ENCODE measurements at places on chromosomes 2 and 18.

DNA sequence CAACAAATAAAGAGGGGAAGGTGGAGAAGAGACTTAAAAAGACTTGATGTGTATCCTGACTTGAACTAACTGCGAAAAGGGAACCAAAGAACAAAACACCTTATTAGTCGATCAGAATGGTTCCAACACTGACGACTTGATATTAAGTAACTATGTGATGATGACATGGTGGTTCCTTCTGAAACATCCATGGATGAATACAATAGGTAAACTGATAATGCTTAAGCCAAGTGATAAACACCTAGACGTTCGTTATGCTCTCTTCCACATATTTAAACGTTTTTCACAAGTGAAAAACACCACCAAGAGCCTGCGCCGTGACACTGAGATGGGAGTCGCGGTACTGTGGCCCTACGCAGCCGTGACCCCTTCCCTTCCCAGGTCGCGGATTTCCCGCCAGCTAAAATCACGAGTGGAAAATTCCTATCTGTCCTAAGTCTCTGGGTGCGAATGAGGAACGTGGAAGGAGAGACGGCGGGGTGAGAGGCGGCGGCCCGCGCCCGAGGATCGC, 797 bp downstream of the TTC32 start:
- peak; percentile 44 for DNase-seq

- DNase-seq = no peak
Measured at GRCh38 chr2:60359569-60359968, 193.9 kb downstream of the BCL11A start.

DNA sequence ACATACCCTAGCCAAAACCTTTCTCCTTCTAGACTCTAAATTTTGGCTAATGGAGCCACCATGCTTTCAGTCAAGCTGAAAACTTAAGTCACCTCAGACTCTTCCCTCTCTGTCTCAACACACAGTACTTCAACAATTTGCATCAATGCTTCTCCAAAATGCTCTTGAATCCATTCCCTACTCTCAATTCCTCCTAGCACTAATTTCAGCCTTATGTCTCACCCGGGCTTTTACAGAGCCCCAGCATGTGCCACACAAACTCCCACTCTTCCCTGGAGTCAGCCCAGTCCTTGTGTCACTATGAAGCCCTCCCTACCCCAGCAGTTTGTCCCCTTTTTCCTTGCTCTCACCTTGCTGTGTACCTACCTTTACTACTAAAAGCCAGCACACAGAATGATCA, 38.7 kb downstream of the AAK1 start:
- DNase-seq = no peak

GRCh38 chr2:239605976-239606375, 205.2 kb upstream of the HDAC4 start:
- no peak for DNase-seq

DNA sequence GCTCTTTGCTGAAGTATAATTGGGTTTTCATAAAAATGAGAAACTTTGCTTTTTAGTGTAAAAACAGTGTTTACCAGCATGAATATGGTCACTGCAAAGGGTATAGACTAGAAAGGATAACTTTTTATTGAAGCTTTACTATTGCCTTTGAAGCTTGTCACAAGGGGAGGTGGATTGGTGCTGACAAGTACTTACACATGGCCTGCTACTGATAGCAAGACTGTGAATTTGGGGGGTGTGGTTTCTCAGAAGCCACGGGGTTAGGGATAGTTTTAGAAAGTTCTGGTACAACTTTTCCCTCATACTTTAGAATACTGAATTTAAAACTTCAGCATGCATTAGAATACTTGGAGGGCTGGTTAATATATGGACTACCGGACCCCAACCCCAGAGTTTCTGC, 294.1 kb downstream of the SOCS6 start:
- DNase-seq = no peak

DNA sequence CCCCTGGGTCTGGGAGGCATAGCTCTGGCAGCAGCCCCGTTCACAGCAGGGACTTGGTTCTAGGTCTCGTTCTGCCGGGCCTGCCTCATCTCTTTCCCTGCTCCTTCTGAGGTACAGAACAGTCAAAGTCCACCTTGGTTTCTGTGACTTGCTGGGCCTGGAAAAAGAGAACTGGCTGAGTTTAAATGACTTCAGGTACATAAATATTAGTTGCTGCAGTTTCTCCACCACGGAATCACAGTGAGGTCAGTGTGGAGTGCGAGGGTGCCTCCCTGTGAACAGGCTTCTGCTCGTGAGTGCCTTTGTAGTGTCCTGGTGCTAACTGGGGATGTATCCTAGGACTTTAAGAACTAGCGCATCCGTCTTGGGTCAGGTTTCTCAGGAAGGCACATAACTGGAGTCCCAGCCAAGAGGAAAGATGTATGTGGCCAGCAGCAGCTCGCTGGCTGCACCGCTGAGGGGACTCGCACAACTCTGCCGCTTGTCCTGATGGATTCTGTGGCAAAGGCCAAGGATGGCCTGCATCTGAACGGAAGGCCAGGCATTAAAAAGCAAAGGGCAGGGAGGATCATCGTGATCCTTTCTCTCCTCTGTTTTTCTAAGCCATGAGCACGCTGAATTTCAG, 188.6 kb downstream of the SH3RF3 start:
- DNase-seq = no peak

DNA sequence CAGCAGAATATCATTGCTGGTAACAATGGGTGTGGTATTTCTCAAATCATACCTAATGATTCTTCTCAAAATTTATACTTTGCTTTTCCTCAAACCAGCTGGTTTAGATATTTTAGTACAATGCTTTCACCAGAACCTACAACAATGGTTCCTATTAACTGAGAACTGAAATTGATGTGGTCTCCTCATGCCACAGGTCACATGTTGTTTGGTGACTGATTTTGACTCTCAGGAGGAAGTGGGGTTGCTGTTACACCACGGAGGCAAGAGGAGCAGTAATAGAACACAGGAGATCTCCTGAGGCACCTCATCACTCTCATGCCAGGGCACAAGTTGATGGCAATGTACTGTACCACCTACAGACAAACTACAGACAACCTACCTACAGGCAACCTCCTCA, 3.0 kb upstream of the CEP68 start:
- DNase-seq = no peak

DNA sequence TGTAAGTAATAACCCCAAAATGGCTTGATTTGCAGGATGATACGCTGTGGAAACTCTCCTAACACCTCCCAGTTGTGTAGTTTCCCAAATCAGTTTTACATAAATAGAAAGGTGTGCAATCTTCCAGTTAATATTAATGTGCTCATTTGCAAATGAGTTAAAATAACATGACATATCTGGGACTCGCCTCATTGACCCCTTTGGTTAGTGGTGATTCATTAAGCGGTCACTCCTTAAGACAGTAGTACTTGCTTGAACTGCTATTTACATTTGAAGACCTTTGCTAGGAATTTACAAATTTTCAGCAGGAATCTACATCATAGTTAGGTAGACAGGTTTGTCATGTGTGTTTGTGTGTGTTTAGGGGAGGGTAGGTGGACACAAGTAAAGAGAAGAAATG, 1367.7 kb upstream of the CELF4 start:
- DNase-seq = peak; percentile 10

DNA sequence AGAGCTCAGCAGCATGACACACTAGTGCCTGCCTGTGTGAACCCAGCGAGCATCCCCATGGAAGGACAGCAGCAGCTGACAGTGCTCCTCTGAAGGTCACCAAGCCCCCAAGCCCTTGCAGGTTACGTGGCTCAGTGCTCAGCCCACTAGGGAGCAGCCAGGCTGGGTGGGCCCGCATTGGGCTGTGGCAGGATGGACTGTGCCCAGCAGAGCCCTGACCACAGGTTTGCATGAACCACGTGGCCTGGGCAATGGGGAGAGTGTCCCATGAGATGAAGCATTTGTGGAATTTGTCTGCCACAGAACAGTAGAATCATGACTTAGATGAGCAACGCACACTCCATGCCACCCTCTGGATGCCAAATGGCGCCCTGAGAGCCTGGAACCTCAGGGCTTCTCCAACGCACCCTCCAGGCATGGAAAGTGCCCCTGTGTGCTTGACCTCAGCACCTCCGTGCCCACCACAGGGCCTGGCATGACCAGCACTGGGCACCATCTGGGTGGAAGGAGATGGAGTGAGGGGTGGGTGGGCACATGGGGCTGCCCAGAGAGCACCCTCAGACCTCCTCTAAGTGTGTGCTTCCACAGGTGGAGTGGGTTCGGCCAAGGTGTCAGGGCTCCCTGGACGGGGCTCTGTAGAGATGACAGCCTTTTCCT, 216.1 kb upstream of the RAB6C start:
- DNase-seq = no peak

GRCh38 chr2:144798989-144799388, 279.1 kb upstream of the ZEB2 start:
- no peak for DNase-seq

GRCh38 chr2:27282892-27283291, 663 bp downstream of the TRIM54 start:
- no peak for DNase-seq

All from Caki2 (cell line).